ENCODE measurements at places on chromosomes 7 and 10.

GRCh38 chr10:31644931-31645633, 283.5 kb downstream of the ARHGAP12 start:
- DNase-seq: no peak

DNA sequence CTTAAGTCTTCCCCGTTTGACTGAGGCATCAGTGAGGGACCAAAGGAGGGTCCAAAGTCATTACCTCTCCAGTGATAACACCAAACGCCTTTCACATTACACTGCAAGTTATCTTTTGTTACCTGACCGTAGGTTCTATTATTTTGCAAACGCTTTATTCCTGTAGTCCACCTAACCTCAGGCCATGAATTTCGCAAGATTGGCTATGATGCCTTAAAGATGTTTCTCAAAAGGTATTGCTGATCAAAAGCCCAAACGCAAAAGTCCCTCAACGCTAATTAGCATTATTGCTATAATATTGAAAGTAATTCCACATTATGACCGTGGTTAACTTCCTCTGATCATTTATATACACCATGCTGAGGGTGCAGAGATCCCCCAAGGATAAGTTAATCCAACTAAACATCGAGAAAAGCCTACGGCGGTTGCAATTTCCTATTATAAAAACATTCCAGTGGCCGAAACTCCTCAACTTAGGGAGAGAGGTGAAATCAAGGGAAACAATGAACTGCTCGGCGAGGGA, 649 bp downstream of the DNA2 start:
- peak; percentile 31 for DNase-seq

DNA sequence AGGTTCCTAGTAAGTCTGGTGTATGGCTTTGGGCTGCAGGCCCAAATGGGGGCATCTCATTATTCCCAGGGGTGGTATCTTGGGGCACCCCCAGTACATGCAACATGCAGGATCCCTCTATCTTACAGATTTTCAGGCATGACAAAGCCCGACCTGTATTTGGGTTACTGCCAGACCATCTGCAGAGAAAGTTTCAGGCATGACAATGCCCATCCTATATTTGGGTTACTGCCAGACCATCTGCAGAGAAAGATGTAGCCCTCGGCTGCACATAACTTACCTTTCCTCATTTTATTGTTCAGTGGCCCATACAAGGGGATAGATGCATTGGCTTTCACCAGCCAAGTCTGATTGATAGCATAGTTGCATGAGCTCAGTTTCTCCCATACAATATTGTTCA, 112.2 kb upstream of the RAB18 start:
- no peak for DNase-seq

GRCh38 chr7:128738570-128739047, 550 bp upstream of the CALU start:
- no peak for DNase-seq

- DNase-seq: no peak
Observed at GRCh38 chr10:48555310-48556042, 49.4 kb downstream of the ARHGAP22 start.

DNA sequence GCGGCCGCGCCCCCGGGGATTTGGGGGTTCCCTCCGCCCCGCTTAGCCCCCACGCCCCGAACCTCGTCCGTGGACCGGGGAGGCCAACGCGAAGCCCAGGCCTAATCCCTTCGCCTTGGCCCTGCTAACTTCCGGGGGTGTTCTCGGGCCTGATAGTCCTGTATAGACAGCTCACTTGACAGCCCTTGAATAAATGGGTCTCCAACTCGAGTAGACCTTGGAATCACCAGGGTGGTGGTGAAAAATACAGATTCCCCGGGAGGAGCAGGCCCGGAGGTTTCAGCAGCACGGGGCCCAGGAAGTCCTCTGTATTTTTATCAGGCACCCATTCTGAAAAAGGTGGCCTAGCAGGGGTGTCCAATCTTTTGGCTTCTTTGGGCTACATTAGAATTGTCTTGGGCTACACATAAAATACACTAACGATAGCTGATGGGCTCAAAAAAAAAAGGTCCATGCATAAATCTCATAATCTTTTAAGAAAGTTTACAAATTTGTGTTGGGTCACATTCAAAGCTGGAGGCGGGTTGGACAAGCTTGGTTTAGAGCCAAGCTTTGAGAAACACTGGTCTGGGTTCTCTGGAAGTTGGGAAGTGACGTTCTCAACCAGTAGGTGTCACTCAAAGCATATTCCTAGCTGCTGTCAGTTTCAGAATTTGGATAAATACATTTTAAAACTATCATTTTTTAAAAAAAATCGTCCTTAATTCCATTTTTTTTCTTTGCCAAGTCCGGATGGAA, 221.7 kb downstream of the PHTF2 start:
- peak; percentile 82 for DNase-seq

DNA sequence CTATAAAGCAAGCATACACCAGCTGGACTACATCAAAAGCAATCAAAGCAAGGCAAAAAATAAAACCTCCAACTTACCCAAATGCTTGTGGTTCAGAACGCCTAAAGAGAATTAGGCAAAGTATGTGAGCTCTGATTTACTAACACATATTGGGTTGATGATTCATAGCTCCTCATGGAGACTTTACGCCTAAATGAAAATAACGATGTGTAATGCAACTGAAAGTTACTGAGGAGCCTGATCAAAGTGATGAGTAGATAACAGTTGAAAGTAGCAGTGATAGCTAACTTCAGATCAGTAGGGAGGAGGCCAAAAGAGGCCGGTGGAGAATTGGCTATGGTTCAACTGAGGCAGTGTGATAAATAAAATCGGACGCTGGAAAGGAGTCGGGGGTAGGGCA, 85.0 kb downstream of the MPP7 start:
- DNase-seq: no peak

DNA sequence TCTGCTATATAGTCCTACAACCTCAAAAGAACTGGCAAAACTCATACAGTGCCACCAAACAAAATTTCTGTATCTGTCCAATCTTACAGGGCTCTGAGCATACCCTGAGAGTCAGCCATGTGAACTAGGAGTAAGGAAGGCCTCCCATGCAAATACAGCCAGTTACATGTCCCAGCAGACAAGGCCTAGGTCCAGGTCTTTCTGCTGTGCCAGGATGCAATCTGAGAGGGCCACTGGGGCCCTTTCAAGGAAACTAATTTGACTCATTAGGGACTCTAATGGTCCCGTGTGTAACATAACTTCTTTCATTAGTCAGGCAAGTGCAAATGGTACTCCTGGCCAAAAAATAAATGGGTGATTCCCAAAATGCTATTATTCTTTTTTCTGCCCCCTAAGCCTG, 17.9 kb upstream of the HIBADH start:
- no peak for DNase-seq

DNA sequence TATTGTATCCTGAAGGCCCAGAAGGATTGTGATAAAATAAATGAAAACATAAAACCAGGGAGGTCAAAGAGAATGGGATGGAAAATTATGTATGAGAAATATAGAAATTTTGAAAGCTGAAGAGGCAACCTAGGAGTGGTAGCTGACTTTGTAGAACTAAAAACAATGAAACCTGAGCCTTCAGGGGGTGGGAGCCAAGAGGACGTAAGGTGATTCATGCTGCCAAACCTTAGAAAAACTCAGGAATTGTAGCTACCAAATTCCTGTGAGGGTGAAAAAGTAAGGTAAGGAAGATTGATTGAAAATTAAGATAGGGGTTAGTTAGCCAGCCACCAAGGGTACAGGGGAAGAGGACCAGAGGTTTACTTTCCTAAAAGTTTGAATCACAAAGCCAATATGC, 213.2 kb downstream of the KCND2 start:
- DNase-seq: no peak

DNA sequence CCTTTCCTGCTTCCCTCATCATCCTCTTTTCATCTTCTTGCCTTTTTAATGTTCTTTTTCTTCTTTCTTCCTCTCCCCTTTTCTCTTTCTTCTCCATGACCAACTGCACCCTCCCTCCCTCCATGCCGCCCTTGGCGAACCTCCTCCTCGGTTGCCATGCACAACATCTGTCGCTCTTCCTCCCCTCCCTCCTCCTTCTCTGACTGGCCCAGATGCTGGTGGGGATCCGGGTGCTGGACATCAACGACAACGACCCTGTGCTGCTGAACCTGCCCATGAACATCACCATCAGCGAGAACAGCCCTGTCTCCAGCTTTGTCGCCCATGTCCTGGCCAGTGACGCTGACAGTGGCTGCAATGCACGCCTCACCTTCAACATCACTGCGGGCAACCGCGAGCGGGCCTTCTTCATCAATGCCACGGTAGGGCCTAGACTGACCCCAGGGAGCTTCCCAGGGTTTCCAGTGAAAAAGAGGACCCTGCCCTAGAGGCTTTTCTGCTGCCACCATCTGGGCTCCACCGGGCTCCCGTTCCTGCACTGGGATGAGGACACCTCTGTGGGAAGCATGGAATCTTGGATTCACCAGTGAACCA, 11.5 kb upstream of the VSIR start:
- DNase-seq: no peak

GRCh38 chr7:144454-144826, 47.9 kb upstream of the FAM20C start:
- no peak for DNase-seq

- no peak for DNase-seq
Observed at GRCh38 chr7:138665249-138665648, 35.9 kb downstream of the SVOPL start.

GRCh38 chr10:130135676-130136225, 440 bp upstream of the GLRX3 start:
- no peak for DNase-seq

DNA sequence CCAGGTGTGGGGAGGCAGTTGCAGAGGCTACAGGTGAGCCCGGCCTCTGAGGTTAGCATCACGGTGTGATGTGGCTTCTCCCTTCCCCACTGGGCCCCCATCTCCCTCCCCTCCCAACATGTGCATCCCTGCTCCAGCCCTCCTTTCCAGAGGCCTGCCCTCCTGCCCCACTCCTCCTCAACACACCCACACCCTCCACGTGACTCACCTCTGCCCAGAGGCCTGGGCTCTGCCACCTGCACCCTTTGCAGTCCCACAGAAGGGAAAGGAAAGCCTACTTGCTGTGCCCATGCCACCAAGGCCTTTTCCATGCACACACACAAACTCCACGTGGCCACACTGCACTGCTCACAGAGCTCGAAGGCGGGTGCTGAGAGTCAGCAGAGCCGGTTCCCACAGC, 500.6 kb upstream of the FOXK1 start:
- no peak for DNase-seq
